ENCODE measurements at places on chromosomes 12 and 14. TPM values are rescaled to one million over a fixed set of nuclear protein-coding genes. Genes with fewer than 3 reads are reported as not detected.

GRCh38 chr12:5441497-5442236, 9.8 kb downstream of the NTF3 start:
- DNase-seq, result no peak

DNA sequence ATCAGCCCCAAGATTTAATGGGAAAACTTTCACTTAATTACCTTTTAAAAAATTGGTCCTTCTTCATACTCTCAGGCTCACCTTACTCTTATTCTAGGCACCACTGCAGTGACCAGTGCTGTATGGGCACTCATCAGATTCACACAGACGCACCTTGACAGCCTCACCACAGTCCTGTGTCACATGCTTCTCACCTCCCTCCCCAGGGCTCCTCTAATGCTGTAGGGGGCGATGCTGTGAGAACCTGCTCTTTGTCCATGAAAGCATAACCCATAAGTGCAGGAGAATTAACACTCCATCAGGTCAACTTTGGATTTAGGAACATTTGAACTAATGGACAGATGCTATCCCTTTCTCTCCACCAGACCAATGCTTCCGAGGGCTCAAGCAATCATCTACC, 13.9 kb upstream of the PPP4R3A start:
- DNase-seq, result no peak

DNA sequence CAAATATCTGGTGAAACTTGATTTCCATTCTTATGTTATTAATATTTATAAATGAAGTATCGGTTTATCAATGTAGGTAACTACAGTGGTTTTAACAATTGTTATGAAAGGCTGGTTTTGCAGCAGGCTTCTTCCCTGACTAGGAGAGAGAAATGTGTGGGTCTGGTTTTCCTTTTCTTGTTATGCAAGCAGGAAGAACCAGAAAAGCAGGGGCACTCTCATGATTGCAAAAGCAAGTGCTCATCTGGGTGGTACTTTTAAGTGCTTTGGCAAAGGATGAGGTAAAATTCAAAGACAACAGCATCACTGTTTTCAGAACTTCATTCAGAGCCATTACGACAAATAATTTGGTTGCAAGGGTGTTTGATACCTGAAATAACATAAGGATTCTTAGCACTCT, 105.6 kb downstream of the PTPRO start:
- no peak for DNase-seq

DNA sequence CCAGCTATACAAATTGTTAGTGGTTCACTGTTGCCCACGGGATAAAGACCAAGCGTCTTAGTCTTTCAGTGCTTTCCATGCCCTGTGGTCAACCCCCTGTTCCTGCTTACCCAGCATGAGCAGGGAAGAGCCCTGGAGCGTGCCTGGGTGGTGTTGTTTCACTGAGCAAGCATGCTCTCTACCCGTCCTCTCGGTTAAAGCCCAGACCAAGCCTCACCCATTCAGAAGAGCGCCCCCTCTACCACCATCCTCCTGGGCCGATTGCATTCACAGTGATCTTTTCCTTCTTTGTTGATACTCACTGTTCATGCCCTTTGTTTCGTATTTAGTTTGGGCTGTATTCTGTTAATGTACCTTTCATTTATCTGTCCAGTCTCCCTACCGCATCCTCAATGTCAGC, 25.1 kb downstream of the DYRK4 start:
- DNase-seq, result no peak

DNA sequence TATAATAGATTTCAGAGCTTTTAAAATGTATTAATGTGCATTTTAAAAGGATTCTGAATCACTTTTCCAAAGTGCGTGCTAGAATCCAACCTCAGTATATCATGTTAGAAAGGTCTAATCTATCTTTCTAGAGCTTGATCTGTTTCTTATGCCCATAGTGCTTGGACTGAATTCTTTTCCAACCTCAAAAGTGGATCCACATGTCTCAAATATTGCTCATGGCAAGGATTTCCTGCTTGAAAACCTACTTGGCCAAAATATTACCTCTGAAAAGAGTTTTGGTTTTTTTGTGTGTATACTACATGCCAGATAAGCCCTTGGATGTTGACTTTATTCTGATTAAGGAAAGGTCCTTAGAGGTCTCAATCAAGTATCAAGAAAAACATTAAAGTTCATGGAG, 16.9 kb upstream of the SLC6A15 start:
- no peak for DNase-seq

DNA sequence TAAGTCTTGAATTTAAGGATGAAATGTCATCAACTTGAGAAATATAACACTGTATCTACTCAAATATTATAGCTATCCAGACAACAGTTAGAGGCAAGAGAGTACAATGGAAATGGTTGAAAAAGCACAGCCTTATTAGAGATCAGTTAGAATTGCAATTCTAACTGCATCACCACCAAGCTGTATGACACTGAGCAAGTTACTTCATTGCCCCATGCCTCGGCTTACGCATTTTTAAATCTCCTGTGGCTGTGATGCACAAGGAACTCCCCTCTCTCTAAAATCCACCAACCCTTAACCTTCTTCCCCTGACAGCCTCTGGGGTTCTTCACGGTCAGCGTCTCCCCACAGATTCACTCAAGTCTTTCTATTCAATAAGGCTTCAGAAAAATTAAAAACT, 75.1 kb downstream of the MED13L start:
- DNase-seq, result no peak

- DNase-seq, result no peak
Observed at GRCh38 chr14:35949920-35950513, 123.9 kb downstream of the BRMS1L start.

- DNase-seq, result peak; percentile 90
Observed at GRCh38 chr14:77053046-77053841, 24.7 kb upstream of the IRF2BPL start.

Gene BMP4
- total RNA-seq, result 6.1 TPM

Gene INHBC
- total RNA-seq, result not detected

Gene PTPN21
- 30.8 TPM for total RNA-seq

Gene SLC38A4
- total RNA-seq, result 2.8 TPM
